ENCODE measurements at places on chromosomes 16 and 17. TPM values are rescaled to one million over a fixed set of nuclear protein-coding genes. Genes with fewer than 3 reads are reported as not detected.

DNA sequence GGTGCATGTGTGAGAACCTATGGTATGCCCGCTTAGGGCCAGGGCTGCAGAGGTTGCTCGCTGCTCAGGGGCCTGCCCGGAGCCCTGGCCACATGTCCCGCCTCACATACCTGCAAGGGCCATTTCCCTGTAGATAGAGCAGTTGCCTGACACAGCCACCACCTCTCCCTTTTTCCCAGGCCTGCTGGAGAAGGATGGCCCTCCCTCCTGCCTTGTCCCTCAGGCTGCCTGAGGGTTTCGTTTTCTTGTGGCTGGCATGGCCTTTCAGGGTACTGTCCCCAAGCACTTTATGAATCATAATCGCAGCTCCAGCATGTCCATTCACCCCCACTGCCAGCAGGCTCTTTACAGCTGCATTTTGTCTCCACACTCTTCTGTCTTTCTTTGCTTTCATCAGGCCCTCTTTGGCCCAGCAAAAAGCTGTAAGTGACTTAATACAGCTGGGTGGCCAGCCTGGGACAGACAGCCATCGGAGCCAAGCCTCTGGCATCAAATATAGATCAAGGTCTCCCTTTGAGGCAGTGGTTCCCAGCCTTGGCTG is 65.7 kb downstream of the MPRIP start:
- DNase-seq, result no peak

DNA sequence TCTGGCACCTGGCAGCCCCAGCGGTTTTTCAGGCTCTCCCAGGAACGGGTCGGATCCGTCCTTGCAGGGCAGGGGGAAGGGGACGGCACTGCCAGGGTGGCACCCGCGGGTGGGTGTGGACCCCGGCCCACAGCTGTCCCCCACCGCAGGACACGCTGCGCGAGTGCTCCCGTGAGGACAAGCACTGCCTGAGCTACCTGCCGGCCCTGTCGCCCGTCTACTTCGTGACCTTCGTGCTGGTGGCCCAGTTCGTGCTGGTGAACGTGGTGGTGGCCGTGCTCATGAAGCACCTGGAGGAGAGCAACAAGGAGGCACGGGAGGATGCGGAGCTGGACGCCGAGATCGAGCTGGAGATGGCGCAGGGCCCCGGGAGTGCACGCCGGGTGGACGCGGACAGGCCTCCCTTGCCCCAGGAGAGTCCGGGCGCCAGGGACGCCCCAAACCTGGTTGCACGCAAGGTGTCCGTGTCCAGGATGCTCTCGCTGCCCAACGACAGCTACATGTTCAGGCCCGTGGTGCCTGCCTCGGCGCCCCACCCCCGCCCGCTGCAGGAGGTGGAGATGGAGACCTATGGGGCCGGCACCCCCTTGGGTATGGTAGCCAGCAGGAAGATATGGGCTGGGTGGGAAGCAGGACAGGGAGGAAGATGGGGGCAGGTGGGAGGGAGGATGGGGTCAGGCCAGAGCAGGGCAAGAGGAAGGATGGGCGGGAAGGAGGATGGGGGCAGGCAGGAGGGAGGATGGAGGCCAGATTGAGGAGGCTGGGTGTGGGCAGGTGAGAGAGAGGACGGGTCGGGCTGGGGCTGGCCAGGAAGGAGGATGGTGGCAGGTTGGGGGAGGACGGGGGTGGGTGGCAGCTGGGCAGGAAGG is 6.8 kb downstream of the TPSG1 start:
- DNase-seq, result no peak

DNA sequence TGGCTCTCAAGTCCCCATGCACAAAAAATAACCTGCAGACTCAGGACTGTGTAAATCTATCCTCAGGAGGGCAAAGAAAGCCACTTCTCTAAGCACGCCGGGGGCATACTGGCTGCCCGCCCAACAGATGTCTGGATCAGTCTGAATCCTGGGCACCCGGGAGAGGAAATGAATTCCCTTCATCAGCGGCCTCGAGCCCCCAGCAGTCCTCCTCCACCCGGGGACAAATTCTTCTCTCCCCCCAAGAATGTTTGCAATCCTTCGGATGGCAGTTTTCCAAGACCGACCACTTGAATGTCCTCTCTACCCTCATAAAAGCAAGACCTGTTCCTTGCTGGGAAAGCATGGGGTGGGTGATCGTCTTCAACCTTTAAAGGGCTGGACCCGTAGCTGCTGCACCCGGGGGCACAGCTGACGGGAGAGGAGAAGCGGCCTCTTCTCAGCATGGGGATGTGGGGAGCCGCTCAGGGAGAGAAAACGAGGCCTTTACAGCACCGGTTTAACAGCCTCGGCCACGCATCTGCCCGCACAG is 9.4 kb upstream of the MAP2K3 start:
- no peak for DNase-seq

DNA sequence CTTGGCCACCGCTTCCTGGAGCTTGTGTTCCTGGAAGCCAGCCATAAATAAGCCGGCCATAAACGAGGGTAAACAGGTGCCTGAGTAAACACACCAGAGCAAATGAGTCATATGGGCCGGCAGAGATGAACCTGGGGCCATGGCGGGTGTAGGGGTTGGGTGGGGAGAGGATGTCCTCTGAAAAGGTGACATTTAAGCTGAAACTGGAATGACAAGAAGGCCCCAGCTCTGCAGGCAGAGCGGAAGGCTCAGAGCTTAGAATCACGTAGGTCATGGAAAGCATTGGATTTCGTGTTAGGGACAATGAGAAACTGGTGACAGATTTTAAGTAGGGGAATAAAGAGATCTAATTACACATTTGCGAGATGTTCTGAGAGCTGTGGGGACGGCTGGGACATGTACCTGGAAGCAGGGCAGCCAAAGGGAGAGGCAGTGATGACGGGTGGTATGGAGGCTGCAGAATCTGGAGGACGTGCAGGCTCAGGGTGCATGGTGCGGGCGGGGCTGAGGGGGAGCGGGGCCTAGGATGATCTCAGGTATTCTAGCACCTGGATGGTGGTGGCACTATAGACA is 8.1 kb upstream of the DNASE1 start:
- no peak for DNase-seq

- DNase-seq, result no peak
These were observed 6.3 kb downstream of the ESRP2 start for GRCh38 chr16:68229431-68230175.

DNA sequence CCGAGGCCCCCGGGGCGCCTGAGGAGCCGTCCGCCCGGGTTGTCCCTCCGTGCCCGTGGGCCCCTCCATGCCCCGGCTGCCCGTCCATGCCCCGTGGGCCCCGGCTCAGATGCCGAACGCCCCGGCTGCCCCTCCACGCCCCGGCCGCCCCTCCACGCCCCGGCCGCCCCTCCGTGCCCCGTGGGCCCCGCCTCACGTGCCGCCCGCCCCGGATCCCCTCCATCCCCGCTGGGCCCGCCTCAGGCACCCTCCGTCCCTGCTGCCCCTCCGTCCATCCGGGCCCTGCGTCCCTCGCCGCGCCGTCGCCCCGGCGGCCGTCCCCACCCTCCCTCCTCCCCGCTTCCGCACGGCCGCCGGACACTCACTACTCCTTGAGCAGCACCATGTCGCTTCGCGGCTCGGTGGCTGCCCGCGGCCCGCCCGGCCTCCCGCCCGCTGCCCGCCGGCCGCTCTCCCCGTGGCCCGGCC is 382 bp downstream of the PITPNA start:
- peak; percentile 33 for DNase-seq

DNA sequence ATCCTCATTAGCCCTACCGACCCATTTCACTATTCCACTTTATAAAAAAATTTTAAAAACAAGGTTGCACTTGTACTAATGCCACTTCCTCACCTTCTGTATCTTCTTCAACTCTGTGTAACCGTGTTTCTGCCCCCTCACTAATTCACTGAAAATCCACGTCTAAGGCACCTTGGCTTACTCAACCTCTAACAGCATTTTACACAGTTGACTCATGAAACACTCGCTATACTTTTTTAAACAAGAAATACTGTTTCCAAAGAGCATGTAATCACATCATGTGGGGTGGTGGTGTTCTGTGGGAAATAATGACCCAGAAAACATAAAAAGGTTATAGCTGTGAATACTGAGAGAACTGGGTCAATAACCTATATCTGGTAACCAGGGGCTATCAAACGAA is 79.9 kb downstream of the NCOR1 start:
- no peak for DNase-seq

DNA sequence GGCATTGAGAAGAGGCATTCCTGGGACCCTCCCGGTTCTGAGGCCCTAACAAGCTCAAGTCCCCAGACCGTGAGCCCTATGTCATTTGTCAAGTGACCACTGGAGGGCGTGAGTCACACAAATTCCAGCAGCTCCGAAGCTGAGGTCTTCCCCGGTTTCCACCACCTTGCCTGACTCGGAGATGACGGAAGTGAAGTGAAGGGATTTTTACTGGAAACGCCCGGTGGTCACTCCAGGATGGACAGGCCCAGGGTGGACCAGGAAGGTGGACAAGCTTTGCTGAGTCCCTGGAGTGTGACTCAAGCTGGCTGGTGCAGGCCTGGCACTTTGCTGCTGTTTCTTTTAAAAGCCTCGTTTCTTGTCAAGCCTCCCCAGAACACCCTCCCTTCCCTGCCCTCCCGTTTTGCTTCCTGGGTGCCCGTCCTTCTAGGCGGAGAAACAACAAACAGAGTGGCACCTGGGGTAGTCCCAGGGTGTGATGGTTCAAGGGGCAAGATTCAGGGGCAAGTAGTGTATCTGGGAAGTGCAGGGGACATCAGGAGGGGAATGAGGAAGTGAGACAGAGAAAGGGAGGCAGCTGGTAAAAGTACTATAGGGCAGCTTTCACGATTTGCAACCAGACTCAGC is 5.3 kb upstream of the NOS2 start:
- DNase-seq, result peak; percentile 84

DNA sequence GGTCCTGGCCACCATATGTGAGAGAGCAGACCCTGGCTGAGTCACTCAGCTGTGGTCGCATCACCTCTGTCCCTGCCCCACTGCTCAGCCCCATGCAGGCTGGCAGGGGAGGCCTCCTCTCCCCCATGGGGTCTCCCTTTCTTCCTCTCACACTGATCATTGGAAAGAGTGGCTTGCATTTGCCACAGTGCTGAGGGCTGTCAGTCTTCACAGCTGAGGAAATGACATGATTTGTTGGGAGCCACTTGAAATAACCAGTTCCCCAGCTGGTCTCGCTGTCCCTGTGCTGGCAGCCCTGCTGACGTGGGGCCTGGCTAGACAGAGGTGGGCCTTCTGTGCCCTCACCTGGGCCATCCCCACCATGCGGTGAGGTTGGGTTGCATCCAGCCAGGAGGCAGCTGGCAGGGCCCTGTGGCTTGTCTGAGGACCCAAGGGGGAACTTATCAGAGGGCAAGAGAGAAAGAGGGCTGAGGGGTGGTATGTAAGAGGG is 30.1 kb upstream of the MED9 start:
- DNase-seq, result no peak

GRCh38 chr16:52743707-52744106 is 196.8 kb upstream of the TOX3 start:
- no peak for DNase-seq

GEMIN4 gene
- total RNA-seq, result 36.1 TPM

RAP1GAP2 gene
- 1.0 TPM for total RNA-seq

GLIS2 gene
- 17.2 TPM for total RNA-seq

ABCC11 gene
- 0.09 TPM for total RNA-seq
